ENCODE measurements at places on chromosomes 4 and X. TPM values are rescaled to one million over a fixed set of nuclear protein-coding genes. Genes with fewer than 3 reads are reported as not detected.

POU3F4 gene
- 1.1 TPM for total RNA-seq

PORCN gene
- 8.9 TPM for total RNA-seq

IGSF1 gene
- total RNA-seq: 1.4 TPM

GPR34 gene
- 17.9 TPM for total RNA-seq

ATOH1 gene
- not detected for total RNA-seq

MAGEA2B gene
- total RNA-seq: not detected

Data from kidney (tissue), 22 donors.